NCI-H2227 treated with DMSO at 0.1 percent for 48 hours (cell line): ENCODE measurements at places on chromosomes 6 and 20.

- DNase-seq, result no peak
Measured at GRCh38 chr6:143742955-143743255, 65.1 kb downstream of the PHACTR2 start.

DNA sequence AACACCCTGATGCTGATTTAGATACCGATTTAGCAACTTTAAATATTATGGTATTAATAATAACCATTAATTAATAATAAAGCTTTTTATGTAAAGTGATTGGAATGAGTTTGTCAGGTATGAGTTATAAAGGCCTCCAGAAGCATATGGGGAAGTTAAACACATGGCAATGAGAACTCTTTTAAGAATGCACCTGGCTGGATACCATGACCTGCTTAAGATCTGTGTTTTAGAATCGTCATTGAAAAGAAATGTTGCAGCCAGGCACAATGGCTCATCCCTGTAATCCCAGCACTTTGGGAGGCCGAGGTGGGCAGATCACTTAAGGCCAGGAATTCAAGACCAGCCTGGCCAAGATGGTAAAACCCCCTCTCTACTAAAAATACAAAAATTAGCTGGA, 197.5 kb downstream of the SOX4 start:
- DNase-seq, result no peak

DNA sequence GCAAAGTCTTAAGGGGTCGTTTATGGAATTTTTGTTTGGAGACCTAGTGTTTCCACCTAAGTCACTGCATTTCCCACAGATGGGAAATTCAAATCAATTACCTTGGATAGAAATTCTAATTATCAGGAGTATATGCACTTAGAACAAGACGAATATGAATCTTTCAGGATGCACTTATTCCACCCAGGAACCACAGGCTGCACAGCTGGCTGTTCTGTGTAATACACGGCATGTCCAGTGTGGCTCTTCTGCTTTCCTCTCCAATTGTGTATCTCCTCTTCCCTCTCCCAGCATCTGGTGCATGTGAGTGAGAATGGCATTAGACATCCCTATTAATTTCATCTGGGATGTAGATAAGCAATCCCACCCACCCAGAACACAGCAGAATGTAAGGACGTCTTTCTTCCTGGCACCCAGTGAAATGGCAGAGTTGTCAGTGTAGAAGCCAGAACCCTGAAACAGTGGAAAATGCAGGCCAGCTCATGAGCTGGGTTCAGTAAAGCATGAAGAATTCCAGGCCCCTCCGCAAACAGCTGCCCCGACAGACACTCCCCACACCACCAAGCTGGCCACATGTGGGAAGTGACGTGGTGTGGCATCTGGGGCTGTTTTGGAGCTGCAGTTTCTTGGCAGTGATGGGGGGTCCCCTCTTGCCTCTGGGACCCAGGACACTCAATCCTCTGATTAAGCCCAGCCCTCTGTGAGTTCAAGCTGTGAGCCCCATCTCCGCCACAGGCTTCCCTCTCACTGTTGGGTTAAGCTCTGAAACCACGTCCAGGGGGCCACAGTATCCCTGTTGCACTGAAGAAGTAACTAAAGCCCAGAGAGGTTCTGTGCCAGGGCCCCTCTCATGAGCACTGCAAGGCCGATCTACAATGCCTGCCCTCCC, 180.1 kb upstream of the CST7 start:
- DNase-seq, result no peak

GRCh38 chr6:44476849-44477248, 89.3 kb downstream of the CDC5L start:
- DNase-seq, result no peak

DNA sequence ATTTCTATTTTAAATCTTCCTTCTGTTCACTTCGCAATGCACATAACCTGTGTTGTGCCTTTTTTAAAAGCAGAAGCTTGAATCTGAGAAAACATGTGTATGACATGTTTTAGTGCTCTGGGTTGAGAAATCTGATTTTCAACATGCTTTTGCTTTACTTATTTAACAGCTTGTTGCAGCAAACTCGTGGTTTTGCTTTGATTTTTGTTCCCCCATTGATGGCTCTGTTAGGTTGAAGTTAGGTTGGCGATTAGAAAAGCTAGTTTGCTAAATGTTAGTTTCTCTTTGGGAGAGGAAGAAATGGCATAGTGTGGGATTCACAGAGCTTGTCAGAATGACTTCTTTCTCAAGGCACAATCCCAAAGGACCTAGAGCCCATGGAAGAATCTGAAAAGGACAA, 170.8 kb downstream of the TMEM242 start:
- no peak for DNase-seq

DNA sequence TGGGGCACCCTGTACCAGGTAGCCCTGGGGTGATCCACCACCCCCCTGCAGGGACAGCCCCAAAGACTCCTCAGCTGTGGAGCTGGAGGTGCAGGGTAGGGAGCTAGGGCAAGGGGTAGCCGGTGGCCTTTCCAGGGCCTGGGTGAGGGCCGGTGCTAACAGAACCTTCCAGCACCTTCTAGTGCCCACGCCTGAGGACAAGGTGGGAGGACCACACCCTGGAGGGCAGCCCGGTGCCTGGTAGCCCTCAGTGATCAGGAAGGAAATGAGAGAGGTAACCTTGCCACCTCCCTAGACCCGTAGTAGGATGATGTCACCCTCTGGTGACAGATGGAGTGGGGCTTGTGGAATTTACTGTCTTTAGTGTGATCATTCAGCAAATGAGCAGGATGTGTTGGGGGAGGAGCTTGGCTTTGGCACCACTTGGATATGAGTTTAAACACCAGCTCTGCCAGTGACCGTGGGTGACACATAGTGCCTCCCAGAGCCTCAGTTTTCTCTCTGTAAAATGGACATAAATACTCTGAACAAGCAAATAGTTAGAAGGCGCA, 187.7 kb downstream of the NFATC2 start:
- no peak for DNase-seq

DNA sequence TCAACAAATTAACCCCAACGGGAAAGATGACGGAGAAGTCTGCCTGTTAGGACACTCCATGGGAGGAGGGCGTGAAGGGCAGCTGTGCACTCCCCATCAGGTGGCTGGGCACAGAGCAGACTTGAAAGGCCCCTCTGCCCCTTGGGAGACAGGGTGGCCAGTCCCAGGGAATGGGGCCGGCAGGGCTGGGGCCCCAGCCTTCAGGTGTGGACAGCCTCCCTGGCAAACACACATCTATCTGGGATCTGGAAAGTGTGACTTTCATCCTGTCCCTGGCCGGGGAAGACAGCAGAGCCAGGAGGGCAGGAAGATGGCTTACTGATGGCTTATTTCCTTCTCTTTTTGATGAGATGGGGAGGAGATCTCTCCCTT, 4.5 kb upstream of the FRMD1 start:
- DNase-seq, result no peak

DNA sequence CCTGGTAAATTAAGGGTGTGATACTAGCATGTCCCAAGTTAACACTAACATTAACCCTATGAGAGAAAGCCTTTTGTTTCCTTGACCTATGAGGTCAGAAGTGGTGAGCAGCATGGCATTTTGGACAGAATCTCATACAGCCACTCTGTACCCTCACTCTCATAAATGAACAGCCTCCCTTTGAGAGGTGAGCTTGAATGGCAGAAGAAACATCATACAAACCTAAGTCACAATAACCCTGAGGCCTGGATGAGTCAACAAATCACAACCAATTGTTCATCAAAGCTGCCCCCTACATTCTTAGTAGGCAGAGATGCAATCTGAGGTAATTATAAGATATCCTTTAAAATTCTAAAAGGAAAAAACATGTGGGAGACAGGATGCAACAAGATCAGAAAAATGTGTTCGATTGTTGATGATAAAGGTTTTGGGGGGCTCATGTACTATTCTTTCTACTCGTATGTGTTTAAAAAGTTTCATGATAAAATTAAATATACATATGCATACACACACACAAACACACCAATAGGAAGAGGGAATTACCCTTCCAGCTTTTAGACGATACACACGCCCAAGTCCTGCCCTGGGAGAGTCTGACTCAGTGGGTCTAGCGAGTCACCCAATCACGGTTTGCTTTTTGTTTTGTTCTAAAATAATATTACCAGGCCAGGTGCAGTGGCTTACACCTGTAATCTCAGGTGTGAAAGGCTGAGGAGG, 117.3 kb downstream of the ARHGAP18 start:
- no peak for DNase-seq

DNA sequence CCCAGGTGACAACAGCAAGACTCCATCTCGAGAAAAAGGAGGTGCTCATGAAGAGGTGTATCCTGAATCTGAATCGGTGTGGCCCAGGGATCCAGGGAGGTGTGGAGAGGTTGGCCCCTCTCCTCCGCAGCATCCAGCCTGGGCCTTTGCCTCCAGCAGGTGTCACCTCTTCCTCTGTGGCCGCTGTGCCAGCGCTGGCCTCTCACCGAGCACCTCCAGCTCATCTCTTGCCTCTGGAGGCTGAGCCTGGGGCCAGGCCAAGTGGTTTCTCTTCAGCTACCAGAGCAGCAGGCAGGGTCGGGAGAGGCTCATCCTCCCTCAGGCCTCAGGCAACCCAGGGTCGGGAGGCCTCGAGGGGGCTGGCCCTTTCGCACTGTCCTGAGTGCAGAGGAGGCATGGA, 1.2 kb upstream of the COL20A1 start:
- no peak for DNase-seq

DNA sequence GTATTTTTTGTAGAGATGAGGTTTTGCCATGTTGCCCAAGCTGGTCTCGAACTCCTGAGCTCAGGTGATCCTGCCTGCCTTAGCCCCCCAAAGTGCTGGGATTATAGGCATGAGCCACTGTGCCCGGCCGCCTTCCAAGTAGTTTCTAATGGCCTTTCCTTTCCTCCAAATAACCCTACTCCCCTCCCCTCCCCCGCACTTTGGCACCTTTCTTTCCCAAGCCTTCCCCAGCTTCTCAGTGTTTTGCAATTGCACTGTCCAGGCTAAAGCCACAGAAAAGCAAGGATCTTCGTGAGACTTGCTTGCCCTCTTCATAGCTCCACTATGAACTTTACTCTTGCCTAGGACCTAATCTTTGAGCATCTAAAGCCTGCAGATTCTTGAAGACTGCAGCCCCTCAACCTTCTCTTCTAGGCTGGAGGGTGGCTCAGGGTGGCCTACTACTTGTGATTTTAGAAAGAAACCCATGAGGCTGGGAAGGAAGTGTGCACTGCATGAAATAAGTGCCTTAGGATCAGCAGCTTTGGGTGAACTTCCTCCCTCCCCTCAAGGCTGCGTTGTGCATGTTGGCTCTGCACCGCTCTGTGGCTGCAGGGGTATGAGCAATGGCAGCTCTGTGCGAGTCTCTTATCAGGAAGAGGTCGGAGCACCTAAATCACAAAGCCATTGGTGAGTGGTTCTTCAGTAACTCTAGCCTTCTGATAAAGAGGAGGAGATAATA, 152.4 kb upstream of the SNX9 start:
- DNase-seq, result no peak

GRCh38 chr6:13716225-13716954, 4.8 kb upstream of the RANBP9 start:
- DNase-seq, result no peak

DNA sequence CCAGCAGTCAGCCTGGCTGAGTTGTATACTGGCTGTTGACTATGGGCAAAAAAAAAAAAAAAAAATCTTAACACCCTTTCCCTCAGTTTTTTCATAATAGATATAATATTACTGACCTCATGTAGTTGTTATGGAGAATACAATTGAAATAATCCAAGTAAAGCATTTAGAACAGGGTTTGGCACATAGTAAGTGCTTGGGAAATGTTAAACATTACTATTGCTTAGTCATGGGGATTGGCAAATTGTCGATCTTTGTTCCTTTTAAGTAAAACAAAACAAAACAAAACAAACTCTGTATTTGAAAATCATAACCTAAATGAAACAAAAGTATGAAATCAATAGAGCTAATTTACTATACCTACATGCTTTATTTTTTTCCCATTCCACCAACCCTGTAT, 458.4 kb downstream of the GRIK2 start:
- no peak for DNase-seq

- DNase-seq, result no peak
Measured at GRCh38 chr6:157561414-157561790, 180.4 kb downstream of the ZDHHC14 start.

DNA sequence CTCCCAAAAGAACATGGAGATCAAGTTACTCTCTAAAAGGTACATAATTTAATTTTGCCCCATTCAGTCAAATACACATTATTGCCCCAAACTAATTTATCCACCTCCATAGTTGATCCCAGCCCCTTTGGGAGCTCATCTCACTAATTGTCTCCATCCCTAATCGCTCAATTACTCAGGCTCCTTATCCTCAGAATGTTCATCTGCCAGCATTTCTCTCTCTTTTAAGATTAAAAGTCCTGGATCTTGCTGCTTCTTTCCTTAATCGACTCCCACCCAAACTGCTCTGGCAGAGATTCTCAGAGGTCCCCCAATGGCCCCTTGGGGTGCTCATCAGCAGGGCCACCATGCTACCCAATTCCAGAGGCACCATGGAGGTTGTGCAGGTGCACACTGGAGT, 18.4 kb upstream of the NNAT start:
- no peak for DNase-seq

GRCh38 chr20:56540415-56540814, 7.4 kb downstream of the FAM209B start:
- no peak for DNase-seq

- no peak for DNase-seq
Measured at GRCh38 chr20:50003253-50003656, 20.5 kb downstream of the SNAI1 start.

GRCh38 chr6:150627585-150628025, 27.9 kb downstream of the PLEKHG1 start:
- no peak for DNase-seq

DNA sequence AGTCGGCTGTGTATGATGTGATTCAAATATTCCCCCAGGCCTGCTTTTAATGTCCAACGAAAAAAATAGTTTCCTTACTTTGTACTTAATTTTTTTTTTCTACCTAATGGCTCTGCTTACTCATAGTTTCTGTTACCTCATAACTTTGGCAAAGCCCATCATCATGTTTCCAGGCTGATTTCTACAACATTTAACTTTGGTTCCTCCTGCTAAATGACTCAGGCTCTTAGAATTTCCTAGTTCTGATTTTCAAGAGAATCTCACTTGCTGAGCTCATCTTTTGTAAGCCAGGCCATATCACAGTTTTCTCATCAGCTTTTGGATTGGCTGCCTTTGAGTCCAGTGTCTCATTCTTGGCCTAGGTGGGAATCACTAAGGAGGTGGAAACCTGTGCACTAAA, 323.1 kb downstream of the HDGFL1 start:
- DNase-seq, result no peak

- no peak for DNase-seq
Measured at GRCh38 chr6:17297271-17298080, 16.3 kb downstream of the RBM24 start.

DNA sequence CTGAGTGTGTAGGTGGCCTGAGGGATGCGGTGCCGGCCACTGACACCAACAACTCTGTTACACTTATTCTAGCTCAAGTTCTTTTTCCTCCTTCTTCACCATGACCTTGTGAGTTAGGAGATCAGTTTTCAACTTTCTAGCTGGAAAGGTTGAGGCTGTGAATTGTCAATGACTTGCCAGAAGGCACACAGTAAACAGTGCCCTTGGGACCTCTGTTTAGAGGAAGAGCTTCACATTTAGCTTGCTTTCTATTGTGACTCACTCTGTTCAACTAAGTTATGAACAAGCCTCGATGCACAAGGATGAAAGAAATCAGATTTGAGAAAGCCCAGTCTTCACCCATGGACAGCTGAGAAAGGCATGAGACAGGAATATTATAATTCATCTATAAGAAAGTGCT, 455.6 kb downstream of the MAFB start:
- DNase-seq, result no peak

- no peak for DNase-seq
Measured at GRCh38 chr6:31586599-31587281, 663 bp downstream of the LST1 start.

GRCh38 chr6:168097621-168098430, 18.8 kb upstream of the FRMD1 start:
- no peak for DNase-seq

GRCh38 chr6:109516929-109517328, 33.9 kb upstream of the ZBTB24 start:
- no peak for DNase-seq
